ENCODE measurements at places on chromosomes 16 and 17.
A peak's percentile ranks its signal among the peaks of the same experiment; 100 is the strongest.

DNA sequence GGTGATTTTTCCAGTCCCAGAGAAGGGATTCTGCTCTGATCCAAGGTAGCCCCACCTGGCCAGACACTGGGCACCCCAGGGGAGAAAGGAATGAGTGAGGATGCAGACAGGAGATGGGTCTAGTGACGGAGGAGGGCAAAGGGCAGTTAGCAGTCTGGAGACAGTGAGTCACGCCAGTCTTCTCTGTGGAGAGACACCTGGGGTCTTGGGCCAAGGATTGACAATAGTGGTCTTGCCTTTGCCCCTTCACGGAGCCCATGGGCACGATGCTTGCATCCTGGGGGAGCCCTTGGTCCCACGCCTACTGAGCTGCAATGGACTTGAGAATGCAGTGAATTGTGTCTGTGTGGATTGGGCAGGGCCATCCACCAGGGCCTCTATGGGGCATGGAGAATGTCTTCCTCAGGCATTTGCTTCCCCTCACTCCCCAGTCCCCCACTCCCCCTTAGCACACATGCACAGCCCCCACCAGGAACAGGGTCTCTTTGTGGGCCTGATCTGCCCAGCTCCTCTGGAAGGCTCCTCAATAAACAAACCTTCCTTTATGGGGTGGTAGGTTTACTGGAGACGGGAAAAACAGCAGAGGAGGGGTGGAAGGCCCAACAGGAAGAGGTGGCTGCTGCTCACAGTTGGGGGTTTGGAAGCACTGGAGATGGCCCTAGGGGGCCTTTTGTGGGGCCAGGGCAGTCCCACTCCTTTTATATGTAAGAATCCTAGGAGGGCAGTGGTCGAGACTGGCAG is 1.4 kb downstream of the CHAD start:
- DNase-seq = no peak

GRCh38 chr16:19363740-19364139 is 53.9 kb upstream of the TMC5 start:
- DNase-seq = no peak

DNA sequence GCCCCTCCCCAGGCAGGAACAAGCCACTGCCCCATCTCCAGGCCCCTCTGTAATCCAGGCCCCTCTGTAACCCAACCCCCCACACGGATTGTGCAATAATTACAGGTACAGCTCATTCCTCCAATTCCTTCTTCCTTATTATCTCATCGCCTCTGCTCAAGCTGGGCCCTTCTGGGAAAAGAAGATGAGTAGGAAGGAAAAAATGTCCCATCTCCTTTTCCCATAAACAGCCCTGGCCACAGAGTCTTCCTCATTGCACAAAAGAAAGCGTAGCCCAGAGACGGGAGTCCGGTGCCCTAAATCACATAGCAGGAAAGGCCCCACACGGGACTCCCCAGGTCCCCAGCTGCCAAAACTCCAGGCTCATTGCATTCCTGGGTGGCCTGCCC is 3.6 kb upstream of the LITAFD start:
- no peak for DNase-seq

DNA sequence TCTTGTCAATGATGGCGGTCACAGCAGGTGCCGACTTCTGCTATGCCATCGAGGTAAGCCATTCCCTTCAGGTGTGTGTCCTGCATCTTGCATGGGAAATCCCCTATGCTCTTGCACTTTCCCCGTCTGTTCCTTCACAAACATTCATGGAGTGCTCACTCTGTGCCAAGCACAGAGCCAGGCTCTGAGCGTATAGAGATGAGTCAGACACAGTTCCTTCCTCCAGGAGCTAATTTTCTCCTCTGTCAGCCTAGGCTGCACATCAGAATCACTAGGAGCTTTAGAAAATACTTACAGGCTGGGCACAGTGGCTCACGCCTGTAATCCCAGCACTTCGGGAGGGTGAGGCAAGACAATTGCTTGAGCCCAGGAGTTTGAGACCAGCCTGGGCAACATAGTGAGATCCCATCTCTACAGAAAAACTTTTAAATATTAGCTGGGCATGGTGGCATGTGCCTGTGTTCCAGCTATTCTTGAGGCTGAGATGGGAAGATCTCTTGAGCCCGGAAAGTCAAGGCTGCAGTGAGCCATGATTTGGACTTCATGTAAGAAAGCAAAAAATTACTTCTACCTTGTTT is 14.1 kb downstream of the PRMT7 start:
- DNase-seq = no peak

GRCh38 chr17:9071016-9071415 is 49.7 kb downstream of the NTN1 start:
- DNase-seq = no peak

DNA sequence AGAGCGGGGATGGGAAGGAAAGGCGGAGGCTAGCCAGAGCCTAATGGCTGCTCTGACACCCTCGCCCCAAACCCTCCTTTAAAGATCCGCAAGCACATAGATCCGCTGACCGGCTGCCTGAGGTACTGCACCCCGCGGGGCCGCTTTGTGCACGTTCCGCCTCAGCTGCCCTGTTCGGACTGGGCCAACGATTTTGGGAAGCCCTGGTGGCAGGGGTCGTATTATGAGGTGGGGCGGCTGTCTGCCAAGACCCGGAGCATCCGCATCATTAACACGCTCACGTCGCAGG is 663 bp downstream of the CYB5D1 start:
- no peak for DNase-seq

DNA sequence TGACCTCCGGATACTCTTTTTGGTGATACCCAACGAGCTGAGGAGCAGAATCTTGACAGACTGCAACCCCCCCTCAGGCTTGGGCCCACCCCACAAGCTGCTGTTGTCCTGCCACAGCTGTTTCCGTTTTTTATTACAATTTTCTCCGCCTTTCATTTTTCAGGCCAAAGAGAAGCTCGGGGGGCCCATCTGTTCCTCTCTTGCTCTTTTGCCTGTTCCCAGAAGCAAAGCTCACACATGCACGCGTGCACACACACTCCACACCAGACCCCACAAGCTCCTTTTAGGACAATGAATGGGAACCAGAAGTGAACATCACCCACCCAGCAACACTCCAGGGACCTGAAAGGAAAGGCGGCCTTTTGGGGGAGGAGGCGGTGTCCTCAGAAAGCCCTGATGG is 16.3 kb downstream of the SOX9 start:
- no peak for DNase-seq

DNA sequence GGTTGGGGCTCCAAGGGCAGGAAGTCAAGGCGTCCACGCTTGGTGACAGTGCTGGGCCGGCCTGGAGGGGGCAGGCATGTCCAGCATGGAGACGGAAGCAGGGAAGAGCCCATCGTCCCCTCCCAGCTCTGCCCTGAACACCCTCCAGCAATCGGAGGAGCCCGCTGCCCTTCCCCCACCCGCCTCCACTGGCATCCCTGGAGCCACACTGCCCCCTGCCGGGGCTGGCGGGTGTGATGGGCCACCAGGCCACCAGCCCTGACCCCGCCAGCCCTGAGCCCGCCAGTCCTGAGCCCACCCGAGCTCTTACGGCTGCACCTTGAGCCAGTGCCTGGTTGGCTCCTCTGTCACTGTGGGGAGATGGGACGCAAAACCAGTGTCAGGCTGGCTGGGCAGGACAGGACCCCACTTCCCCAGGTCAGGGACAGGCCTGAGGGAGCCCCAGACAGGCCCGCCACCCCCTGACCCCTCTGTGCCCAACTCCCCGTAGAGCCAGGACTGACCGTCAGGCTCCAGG is 4.1 kb upstream of the CDH15 start:
- peak; percentile 76 for DNase-seq

DNA sequence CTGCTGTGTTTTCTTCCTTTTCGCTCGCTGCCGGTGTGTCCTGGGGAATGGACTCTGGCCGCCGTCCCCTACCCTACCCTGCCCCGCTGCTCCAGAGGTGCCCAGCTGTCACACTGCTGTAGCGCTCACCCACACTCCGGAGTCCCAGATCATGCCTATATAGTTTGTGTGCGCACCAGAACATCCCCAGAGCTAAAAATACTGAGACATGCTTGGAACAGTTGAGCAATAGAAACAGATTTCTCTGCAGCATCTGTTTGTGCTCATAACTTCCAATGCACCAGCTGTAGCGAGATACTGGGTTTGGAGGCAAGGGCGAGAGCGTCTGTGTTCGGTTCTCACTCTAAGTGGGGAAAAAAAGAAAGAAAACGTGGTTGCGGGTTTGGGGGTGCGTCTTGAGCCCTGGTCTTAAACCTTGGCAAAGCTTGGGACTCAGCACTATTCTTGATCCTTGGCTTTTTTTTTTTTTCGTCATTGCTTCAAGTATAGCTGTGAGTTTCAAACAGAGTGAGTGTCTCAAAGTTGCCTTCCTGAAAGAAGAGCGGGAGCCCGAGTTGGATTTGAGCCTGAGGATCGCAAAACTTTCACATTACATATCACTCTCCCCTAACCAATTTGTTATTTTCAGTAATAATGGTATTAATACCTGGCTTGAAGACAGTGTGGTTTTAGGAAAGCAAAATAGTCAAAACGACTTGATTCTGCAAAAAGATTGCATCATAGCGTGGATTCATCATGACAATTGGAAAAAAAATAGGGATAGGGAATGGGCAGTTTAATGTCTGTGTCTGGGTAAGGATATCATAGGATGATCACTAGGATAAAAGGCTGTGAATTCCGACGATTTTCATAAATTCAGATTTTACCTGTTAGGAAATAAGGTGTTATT is 621 bp downstream of the KCNJ2 start:
- no peak for DNase-seq

Measured in activated naive CD8-positive, alpha-beta T cell treated with anti-CD3 and anti-CD28 coated beads, Interleukin-2, amount 50 U/mL, for 16 hours (primary cell).